ENCODE measurements at places on chromosomes 7 and 10.

DNA sequence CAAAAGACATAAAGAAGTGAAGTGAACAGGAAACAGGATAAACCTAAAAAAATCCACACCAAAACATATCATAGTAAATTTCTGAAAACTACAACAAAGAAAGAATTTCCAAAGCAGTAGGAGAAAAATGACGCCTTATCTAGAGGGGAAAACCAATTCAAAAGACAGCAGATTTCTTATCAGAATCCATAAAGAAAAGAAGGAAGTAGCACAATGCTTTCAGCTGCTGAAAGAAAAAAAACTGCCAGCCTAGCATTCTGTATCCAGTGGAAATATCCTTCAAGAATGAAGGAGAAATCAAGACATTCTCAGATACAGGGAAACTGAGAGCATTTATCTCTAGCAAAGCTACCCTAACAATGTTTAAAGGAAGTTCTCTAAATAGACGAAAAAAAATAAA lies 37.8 kb downstream of the PDLIM1 start:
- no peak for DNase-seq

DNA sequence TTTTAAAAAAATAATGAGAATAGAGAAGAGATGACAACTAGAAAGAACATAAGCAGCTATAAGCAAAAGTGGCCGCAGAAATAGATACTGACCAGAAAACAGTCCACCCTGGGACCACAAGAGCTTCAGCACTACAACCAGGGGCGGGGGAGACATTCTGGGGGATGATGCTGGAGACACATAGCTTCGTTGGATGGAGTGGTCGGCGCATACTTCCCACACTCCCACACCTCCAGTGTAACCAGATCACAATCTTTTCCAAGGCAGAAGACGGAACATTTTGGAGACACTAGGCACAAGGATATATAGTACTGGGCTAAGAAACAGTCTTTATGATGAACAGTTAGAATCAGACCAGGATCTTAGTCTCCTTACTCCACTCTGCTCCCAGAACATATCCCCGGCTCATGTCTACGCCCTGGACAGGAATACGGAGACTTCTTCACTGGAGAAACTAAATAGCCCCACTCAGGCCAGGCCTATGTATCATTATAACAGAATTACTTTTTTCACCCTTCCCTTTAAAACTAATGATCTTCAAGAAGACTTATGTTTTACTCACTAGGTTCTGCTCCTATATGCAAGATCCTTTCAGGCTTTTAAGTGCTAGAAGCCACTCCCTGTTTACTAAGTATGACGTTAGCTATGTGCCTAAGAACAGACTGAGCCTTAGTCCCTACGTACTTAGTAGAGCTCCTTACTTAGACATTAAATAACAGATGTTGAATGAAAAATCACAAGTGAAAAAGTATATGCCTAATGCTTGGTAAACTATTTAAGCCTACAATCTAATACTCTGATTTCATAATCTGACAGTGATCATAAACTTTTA lies 169.6 kb downstream of the SRPK2 start:
- no peak for DNase-seq

DNA sequence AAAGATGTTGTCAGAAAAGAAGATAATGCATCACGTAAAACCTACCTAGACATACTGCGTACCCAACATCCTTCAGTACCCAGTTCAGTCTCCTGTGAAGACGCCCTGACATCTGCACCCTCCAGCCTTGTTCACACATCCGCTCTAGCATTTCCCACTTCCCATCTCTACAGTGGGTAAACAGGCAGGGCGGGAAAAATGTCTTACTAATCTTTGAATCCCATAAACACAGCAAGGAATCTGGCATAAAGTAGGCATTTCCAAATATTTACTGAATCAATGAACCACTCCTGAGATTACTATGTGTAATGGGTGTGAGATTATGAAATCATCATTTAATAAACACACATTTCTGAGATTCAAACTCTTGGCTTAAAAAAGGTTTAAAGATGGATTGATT lies 132.8 kb downstream of the GLI3 start:
- no peak for DNase-seq

DNA sequence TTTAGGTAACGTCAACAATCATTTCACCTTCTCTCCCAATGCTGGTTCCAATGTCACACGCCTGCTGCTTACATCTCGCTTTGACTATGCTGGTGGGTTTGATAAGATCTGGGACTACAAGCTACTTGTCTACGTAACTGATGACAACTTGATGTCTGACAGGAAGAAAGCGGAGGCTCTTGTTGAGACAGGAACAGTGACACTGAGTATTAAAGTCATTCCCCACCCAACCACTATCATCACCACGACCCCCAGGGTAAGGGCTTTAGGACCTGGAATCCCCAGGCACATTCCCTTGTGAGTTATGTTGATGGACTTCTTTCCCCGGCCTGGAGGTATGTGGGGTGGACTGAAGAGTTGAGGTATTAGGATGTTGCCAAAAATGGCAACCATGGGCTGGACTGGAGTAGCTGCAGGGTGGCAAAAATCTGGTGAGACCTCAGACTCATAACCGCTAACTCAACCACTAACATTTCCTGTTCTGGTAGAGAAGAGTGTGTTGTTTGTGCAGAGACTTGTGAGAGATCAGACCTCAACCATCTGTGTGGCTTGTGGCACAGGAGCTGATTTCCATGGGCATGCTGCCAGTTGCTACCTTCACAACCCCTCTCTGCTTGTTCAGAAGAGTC lies 59.2 kb downstream of the CDHR3 start:
- DNase-seq: peak; percentile 77

GRCh38 chr10:99975106-99975829 lies 34.5 kb downstream of the DNMBP start:
- DNase-seq: no peak

GRCh38 chr7:157002819-157003421 lies 7.5 kb downstream of the MNX1 start:
- no peak for DNase-seq
